ENCODE measurements at places on chromosomes 3 and 15.

DNA sequence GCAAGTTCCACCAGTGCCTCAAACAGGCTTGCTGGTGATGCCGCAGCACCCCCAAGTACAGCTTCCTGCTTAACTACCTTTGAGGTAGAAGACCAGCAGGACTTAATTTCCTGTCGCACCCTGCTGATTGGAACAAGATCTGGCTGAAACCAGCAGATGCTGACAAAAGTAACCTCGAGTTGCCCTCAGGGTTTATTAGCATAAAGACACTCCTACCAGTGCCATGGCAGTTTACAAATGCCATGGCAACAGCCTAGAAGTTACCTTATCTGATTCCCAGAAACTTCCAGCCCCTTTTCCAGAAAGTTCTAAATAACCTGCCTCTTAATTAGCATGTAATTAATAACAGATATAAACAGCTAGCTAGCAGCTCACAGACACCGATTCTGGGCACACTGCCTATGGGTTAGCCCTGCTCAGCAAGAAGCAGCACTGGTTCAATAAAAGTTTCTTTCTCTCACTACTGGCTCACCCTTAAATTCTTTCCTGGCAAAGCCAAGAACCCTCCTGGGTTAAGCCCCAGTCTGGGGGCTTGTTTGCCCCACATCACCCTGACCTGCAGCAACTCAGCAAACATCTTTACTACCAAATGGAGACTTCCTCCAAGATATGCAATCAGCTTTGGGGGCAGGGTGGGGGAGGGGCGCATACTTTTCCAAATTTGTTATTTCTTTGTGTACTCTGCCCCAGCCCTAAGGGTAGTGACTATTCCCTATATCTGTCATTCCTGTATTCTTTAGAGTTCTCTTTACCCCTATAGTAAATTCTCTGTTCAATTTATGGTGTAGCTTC is 54.2 kb downstream of the MAP4 start:
- peak; percentile 0 for DNase-seq

GRCh38 chr15:25710184-25710583 is 152.9 kb downstream of the ATP10A start:
- peak; percentile 19 for DNase-seq

DNA sequence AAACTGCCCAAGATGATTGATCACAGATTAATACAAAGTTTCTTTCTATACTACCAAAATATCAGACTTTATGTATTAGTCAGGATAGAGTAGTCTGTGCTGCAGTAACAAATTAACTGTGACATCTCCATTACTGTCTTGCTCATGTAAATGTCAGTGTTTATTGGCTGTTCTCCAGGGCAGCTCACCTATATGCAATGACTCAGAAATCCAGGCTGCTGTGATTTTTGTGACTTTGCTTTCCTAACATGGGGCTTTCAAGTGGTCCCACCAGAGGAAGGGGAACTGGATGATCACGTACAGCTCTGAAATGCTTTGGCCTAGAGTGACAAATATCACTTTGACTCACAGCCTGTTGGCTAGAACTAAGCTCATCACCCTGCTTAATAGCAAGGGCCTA is 12.9 kb downstream of the PLS1 start:
- no peak for DNase-seq

DNA sequence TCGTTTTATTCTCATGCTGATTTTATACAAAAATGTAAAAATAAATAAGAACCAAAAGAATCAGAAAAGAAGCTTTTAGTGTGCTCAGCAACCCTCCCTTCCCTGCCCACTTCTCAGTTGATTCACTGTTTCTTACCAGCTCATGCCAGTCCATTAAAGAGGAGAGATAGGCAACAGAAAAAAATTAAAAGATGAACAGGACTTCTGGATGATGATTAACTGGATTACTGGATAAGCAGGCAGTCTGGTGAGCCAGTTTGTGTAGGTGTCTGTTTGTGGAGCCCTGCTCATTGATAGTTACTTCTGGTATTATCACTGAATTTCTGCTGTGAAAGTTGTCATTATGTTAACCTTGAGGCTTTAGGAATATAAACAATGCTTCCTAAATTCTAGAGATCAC is 15.1 kb upstream of the GPR171 start:
- no peak for DNase-seq

DNA sequence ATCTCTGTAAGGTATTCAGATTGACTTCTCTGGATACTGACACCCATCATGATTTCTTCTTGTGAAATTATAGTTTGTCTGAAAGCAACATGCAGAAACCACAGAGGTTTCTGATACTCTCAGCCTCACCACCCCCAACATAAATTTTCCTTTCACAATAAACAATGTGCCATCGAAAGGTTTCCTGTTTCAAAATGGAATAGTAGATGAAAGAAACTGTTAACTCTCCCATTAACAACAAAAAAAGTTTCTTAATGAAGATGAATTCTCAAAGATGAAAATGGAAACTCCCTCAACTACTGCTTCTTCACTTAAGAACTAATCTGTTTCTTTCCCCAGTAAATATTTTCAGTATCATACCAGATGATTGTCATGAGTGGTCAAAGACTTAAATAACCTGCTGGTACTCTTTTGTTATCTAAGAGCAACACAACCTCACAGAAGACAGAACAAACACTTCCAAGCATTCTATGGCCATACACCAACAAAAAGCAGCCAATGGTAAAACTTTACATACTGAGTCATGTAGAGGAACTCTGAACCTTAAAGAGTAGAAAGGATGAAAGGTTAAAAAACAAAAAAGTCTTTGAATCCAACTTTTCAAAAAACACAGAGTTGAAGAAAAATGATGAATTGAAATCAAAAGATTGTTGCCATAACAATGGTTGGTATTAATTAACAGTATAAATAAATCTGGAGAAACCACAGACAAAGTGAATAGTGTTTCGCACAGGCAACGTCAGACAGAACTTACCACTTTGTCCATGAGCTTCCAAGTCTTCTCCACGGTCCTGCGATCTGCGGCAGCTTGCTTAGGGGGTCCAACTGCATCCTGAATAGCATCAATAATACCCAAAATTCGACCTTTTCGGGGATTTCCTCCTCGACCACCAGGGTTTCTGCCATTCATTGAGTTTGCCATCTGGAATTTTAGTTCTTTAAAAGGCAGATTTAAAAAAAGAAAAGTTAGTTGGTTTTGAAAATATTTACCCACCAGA is 1.9 kb downstream of the CBLB start:
- DNase-seq: no peak

DNA sequence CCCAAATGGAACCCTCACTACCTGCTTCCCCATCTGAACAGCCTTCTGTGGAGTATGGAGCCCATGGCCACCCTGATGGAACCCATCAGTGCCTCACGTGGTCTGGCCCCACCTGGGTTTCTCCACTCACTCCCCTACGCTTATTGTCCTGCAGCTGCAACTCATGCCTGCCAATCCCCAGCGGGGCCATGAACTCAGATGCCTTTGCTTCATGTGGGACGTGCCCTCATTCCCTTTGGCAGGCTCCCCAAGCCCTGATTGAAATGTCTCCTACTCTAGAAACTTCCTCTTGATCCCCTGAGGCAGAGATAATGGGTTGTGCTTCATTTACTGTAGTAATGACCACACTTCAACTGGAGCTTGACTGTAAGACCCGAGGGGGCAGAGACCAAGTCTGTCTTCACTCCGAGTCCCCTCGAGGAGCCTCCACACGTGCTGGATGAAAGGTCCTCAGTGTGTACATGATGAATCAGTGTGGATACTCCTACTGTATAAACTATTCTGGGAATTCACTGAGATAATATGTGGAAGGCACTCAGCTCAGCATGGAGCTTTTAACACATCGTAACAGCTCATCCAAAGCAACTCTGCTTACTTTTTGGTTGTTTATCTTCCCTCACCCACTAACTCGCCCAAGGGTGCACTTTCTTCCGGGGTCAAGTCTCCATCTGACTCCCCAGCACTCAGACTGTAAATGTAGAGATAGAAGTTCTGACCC is 232.8 kb upstream of the BHLHE40 start:
- DNase-seq: no peak

GRCh38 chr15:77494073-77494867 is 73.6 kb downstream of the HMG20A start:
- no peak for DNase-seq

DNA sequence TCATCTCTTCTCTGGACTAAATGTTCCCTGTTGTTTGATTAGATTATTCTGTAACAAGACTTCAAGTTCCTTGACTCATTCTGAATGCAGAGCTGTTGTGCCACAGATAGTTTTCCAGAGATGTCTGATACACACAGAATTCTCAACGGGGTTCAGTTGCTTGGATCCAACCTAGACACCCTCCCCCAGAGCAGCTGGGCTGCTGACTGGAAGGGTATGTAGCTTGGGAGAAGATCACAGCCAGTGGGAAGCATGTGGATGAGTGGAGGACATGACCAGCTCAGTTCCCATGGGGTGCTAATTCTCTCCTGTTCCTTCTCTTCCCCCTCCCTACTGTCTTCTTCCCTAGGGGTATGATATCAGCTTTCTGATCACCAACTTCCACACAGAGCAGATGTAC is 6.6 kb upstream of the TTLL3 start:
- no peak for DNase-seq

All from stimulated activated CD4-positive, alpha-beta T cell treated with anti-CD3 and anti-CD28 coated beads, Interleukin-15, amount 100 ng/mL, for 48 hours (primary cell).